ENCODE measurements at places on chromosomes 1 and 21. TPM values are rescaled to one million over a fixed set of nuclear protein-coding genes. Genes with fewer than 3 reads are reported as not detected.

SMIM1 gene
- not detected for total RNA-seq

TEKT2 gene
- total RNA-seq: 0.37 TPM

ARHGEF10L gene
- total RNA-seq: 26.5 TPM

CACNA1S gene
- total RNA-seq: 1.9 TPM

CFAP57 gene
- 0.11 TPM for total RNA-seq

KDF1 gene
- total RNA-seq: 2.3 TPM

LAMC1 gene
- total RNA-seq: 279 TPM
